Gastrocnemius medialis (tissue), 4 donors: ENCODE measurements at places on chromosomes 13 and 19. TPM values are rescaled to one million over a fixed set of nuclear protein-coding genes. Genes with fewer than 3 reads are reported as not detected.
A peak's percentile ranks its signal among the peaks of the same experiment; 100 is the strongest.

DNA sequence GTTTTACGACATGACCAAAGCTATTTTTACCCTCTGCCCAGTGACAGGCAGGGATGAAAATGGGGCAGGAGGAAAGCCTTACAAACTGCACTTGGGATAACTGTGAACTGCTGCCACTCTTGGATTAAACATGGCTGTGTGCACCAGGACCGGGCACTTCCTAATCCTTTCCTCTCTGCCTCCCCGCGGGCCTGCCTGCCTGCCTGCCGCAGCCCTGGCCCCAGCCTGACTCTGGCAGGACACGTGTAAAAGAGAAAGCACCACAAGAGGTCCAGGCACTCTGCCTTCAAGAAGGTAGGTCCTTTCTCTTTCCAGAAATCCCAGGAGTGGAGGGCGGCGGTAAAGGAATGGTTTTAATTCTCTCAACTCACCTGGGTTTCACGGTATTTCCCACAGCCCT, 4.8 kb downstream of the TSHZ3 start:
- no peak overlapping the region for H3K27ac ChIP-seq
- H3K4me3 ChIP-seq, result no peak overlapping the region
- DNase-seq, result no peak
- no peaks in the 10 kb centered on the region for H3K4me1 ChIP-seq

DNA sequence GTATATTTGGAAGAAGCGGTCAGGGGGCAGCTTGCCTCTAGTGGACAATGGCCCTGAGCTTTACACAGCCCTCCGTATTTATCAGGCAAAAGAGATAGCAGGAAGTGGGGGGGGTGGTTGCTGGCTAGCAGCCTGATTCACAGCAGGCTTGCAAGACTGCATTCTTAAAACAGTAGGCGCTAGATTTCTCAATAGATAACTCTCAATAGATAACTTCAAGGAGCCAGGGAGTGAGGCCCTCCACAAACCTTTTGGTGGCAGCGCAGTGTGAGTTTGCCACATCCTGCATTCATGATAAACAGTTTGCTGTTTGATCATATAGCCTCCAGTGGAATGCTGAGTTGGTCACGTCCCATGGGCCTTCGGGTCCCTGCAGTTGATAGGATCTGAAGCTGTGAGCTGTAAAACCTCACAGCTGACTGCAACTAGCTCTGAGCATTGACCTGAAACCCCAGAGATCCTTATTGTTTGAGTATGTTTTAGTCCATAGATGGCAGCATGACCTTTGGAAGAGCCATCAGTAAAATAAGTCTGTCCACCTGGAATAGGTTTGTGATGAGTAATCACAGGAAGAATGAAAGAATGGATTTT, 12.2 kb downstream of the FPR3 start:
- H3K27me3 ChIP-seq, result no peaks in the 10 kb centered on the region
- no peak overlapping the region for H3K4me3 ChIP-seq
- H3K36me3 ChIP-seq, result no peaks in the 10 kb centered on the region
- no peaks in the 10 kb centered on the region for H3K4me1 ChIP-seq

DNA sequence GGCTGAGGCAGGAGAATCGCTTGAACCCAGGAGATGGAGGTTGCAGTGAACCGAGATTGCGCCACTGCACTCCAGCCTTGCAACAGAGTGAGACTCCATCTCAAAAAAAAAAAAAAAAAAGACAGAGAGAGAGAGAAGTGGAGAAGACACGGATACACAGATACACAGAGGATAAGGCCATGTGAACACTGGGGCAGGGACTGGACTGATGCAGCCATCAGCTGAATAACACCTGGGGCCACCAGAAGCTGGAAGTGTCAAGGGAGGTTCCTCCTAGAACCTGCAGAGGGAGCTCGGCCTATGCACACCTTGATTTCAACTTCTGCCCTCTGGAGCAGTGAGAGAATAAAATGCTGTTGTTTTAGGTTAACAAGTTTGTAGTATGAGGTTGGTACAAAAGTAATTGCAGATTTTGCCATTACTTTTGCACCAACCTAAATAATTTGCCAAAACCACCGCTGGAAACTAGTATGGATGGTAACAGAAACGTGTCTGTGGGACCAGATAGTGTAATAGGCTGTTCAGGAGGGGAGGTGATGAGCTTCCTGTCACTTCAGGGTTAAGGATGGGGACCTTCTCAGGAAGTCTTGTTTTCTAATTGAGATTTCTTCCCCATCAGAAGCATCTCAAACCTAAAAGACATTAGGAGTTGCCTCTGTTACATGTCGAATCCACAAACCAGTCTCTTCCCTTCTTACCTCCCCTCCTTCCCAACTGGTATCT, 36.4 kb upstream of the IGSF23 start:
- no peak for DNase-seq
- H3K36me3 ChIP-seq, result no peaks in the 10 kb centered on the region
- H3K4me1 ChIP-seq, result no peaks in the 10 kb centered on the region
- no peak overlapping the region for H3K4me3 ChIP-seq

GRCh38 chr19:54186934-54187381, 2.4 kb downstream of the MBOAT7 start:
- DNase-seq, result no peak
- no peak overlapping the region for H3K4me3 ChIP-seq
- H3K27me3 ChIP-seq, result no peaks in the 10 kb centered on the region

DNA sequence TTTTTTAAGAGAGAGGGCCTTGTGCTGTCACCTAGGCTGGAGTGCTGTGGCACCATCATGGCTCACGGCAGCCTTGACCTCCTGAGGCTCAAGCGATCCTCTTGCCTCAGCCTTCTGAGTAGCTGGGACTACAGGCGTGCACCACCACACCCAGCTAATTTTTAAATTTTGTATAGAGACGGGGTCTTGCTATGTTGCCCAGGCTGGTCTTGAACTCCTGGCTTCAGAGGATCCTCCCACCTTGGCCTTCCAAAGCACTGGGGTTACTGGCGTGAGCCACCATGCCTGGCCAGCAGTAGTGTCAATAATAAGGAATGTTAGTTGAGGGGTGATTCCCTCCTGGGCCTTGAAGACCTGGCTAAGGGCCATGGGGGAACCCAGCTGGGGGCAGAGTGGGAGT, 23.6 kb downstream of the MAST3 start:
- no peak for DNase-seq
- H3K27ac ChIP-seq, result no peak overlapping the region
- H3K4me1 ChIP-seq, result peaks cover 12% of the 10 kb centered on the region
- H3K4me3 ChIP-seq, result no peak overlapping the region
- H3K36me3 ChIP-seq, result no peaks in the 10 kb centered on the region

GRCh38 chr13:28396053-28396452, 98.9 kb downstream of the FLT1 start:
- no peaks in the 10 kb centered on the region for H3K36me3 ChIP-seq
- peaks cover 8% of the 10 kb centered on the region for H3K4me1 ChIP-seq
- H3K27ac ChIP-seq, result peak overlapping the region; percentile 66
- no peak overlapping the region for H3K4me3 ChIP-seq

GRCh38 chr13:20360835-20361412, 128.8 kb upstream of the GJB6 start:
- H3K27ac ChIP-seq, result no peak overlapping the region
- H3K27me3 ChIP-seq, result no peaks in the 10 kb centered on the region
- no peak for DNase-seq
- no peaks in the 10 kb centered on the region for H3K36me3 ChIP-seq
- H3K4me1 ChIP-seq, result no peaks in the 10 kb centered on the region

DNA sequence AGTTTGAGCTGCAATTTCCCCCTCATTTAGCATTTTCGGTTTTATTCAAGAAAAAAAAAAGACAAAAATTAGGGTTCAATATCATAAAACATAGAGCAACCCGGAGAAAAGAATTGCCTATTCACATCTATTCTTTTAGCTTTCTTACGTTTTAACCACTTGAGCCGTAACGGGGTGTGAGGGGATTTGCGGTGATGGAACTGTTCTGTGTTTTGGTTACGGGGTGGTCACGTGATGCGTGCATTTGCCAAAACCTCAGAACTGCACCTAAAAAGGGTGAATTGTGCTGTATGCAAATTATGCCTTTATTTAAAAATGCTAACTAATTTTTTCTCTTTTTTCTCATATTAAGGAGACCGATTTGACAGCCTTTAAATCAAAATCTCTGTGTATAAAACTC, 22.1 kb downstream of the CLEC11A start:
- no peaks in the 10 kb centered on the region for H3K36me3 ChIP-seq
- no peak for DNase-seq
- H3K27ac ChIP-seq, result no peak overlapping the region
- H3K4me1 ChIP-seq, result no peaks in the 10 kb centered on the region
- H3K27me3 ChIP-seq, result no peaks in the 10 kb centered on the region

Gene CYSLTR2
- total RNA-seq, result 0.10 TPM

Gene SPRED3
- total RNA-seq, result 0.05 TPM

Gene COL5A3
- total RNA-seq, result 7.2 TPM

Gene PRR20D
- total RNA-seq, result not detected
